ENCODE measurements at places on chromosomes 16 and 17.

GRCh38 chr16:84308120-84308519, 13.4 kb downstream of the WFDC1 start:
- DNase-seq: no peak

GRCh38 chr17:41796121-41796895, 9.8 kb upstream of the JUP start:
- no peak for DNase-seq

GRCh38 chr17:79018370-79018695, 5.6 kb upstream of the C1QTNF1 start:
- no peak for DNase-seq

DNA sequence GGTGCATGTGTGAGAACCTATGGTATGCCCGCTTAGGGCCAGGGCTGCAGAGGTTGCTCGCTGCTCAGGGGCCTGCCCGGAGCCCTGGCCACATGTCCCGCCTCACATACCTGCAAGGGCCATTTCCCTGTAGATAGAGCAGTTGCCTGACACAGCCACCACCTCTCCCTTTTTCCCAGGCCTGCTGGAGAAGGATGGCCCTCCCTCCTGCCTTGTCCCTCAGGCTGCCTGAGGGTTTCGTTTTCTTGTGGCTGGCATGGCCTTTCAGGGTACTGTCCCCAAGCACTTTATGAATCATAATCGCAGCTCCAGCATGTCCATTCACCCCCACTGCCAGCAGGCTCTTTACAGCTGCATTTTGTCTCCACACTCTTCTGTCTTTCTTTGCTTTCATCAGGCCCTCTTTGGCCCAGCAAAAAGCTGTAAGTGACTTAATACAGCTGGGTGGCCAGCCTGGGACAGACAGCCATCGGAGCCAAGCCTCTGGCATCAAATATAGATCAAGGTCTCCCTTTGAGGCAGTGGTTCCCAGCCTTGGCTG, 65.7 kb downstream of the MPRIP start:
- no peak for DNase-seq

DNA sequence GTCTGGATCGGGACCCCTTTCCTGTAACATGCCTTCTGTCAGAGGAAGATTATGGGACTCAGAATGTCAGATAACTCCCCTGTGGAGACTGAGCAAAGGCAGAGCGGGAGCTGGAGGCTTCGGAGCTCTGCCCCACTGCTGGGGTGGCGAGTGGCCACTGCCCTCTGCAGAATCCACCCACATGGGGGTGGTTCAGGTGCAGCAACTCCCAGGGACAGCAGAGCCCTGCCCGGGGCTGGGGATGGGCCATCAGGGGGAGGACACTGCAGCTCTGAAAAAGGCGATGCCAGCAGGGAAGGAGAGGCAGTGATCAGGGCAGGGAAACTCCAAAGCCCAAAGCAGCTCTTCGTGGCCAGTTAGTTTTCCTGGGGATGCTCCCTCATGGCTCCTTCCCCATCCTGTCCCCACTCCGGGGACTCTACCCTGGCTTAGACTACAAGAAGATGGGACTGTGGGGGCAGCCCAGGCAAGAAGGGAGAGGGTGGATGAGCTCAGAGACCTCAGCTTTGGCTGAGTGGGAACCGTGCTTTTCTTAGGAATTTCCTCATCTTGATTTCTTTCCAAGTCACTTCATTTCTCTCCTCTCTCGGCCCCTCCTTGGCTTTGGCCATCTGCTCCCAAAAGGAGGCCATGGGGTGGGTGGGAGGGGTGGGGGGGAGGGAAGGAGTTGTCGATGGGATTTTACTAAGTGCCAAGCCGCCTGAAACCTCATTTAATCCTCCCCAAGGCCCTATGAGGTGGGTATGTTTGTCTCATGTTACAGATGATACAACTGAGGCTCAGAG, 4.0 kb downstream of the CA4 start:
- no peak for DNase-seq

- DNase-seq: no peak
Measured at GRCh38 chr16:67613808-67614207, 31.1 kb upstream of the CARMIL2 start.

DNA sequence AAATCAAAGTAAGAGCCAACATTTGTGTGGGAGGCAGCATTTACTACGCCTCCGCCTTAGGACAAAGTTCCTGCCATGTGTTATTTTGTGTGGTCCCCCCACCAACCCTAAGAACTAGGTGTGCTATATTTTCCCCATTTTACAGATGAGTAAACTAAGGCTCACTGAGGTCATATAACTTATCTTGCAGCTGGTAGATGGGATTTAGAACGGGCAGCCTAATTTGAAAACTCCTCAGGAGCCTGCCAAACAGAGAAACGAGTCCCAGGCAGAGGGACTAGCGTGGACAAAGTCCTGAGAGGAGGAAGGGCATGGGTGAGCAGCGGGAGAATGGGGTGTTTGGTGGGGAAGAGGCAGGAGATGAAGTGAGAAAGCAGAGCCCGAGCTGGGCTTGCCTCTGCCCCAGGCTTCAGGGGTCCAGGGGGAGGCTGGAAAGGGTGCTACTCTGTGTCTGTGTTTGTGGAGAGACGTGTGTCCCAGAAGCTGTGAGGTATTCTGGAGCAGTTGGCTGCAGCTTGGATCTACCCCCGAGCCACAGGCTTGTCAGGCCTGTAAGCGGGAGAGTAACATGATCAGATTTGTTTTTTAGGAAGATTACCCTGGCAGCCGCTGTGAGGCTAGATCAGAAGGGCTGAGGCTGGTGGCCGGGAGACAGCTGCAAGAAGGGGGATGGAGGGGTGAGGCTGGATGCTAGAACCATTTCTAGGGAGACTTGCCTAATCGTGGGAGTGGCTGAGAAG, 5.0 kb downstream of the MLLT6 start:
- DNase-seq: no peak
